ENCODE measurements at places on chromosomes 5 and 9. TPM values are rescaled to one million over a fixed set of nuclear protein-coding genes. Genes with fewer than 3 reads are reported as not detected.

Gene PCDH1
- 14.8 TPM for total RNA-seq

Gene DPH7
- total RNA-seq, result 15.9 TPM

Gene IFNA2
- not detected for total RNA-seq

Gene C9orf50
- not detected for total RNA-seq

Gene TYRP1
- total RNA-seq, result not detected

Gene ZNF189
- 13.4 TPM for total RNA-seq

Gene DMRTA1
- not detected for total RNA-seq

Gene STPG3
- total RNA-seq, result not detected

Gene CTXN3
- total RNA-seq, result not detected

Gene FRMPD1
- total RNA-seq, result not detected

Gene GPSM1
- total RNA-seq, result 35.8 TPM

Gene SLC9A3
- total RNA-seq, result 2.4 TPM

Gene SH3GLB2
- total RNA-seq, result 36.5 TPM

Gene RUSC2
- total RNA-seq, result 37.6 TPM

Gene MED27
- 28.5 TPM for total RNA-seq

Gene TRPM3
- 3.9 TPM for total RNA-seq

Gene ADGRD2
- total RNA-seq, result not detected

Gene GLRA1
- total RNA-seq, result not detected

Gene IDNK
- total RNA-seq, result 4.2 TPM

Gene SV2C
- not detected for total RNA-seq

Gene KIAA0825
- 2.3 TPM for total RNA-seq

Gene C1QTNF2
- 0.16 TPM for total RNA-seq

Gene NDOR1
- total RNA-seq, result 8.3 TPM

Gene SLC6A18
- total RNA-seq, result not detected

Gene OTP
- total RNA-seq, result not detected

Gene FAM81B
- not detected for total RNA-seq

Gene RMND5B
- 16.5 TPM for total RNA-seq
